Stimulated activated CD4-positive, alpha-beta T cell treated with anti-CD3 and anti-CD28 coated beads, Interleukin-4, amount 100 ng/mL, for 48 hours (primary cell): ENCODE measurements at places on chromosomes 2 and 18.

GRCh38 chr18:52874774-52875173, 534.8 kb downstream of the DCC start:
- DNase-seq, result no peak

DNA sequence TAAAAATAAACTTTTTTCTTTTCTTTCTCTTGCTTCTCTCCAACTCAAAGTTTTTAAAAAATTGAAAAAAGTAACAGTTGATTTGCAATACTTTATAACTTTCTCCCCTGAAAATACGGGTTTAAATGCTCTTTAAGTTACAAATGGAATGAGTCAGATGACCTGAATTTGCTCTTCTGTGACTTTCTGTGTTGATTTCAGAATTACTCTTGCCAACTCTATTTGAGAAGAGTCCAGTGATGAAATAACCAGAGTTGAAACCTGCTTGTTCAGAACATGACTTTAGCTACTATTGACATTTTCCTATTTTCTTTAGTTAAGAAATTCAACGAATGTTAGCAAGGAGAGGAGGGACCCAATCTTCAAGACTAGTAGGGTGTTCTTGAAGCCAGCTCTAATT, 146.1 kb upstream of the ZSWIM2 start:
- no peak for DNase-seq

GRCh38 chr2:231716666-231717280, 8.4 kb downstream of the PTMA start:
- DNase-seq, result no peak

- no peak for DNase-seq
Measured at GRCh38 chr2:65728477-65729180, 296.2 kb upstream of the SPRED2 start.

DNA sequence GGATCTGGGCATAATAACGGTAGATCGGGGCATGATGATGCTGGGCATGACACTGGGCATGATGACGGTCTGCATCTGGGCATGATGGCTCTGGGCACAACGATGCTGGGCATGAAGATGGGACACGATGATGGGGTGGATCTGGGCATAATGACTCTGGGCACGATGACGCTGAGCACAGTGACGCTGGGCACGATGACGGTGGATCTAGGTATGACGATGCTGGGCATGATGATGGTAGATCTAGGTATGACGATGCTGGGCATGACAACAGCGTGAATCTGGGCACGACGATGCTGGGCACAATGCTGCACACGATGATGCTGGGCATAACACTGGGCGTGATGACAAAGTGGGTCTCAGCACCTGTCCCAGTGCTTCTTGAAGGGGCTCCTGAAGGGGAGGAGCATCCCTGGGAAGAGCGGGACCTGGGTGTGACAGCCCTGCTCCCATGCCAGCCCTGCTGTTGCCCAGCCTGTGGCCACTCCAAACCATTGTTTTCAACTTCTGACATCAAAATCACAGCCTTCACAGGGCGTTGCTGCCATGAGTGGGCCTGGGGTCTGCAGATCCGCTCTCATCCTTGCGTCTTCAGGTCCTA, 30.4 kb upstream of the ALLC start:
- DNase-seq, result no peak
